ENCODE measurements at places on chromosomes 16 and 17.
A peak's percentile ranks its signal among the peaks of the same experiment; 100 is the strongest.

DNA sequence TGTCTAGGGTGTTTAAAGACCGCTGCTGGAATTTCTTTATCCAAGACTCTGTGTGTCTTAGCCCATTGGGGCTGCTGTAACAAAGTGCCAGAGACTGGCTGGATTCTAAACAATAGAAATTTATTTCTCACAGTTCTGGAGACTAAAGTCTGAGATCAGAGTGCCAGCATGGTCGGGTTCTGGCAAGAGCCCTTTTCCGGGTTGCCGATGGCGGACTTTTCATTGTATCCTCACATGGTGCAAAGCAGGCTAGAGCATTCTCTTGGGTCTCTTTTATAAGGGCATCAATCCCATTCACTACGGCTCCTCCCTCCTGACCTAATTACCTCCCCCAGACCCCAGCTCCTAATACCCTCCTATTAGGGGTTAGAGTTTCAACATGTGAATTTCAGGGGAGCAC is 9.5 kb downstream of the NLRC5 start:
- no peak for DNase-seq

- no peak for DNase-seq
Observed at GRCh38 chr16:82345318-82345717, 175.3 kb upstream of the MPHOSPH6 start.

- no peak for DNase-seq
Observed at GRCh38 chr16:56874800-56875199, 9.8 kb downstream of the SLC12A3 start.

DNA sequence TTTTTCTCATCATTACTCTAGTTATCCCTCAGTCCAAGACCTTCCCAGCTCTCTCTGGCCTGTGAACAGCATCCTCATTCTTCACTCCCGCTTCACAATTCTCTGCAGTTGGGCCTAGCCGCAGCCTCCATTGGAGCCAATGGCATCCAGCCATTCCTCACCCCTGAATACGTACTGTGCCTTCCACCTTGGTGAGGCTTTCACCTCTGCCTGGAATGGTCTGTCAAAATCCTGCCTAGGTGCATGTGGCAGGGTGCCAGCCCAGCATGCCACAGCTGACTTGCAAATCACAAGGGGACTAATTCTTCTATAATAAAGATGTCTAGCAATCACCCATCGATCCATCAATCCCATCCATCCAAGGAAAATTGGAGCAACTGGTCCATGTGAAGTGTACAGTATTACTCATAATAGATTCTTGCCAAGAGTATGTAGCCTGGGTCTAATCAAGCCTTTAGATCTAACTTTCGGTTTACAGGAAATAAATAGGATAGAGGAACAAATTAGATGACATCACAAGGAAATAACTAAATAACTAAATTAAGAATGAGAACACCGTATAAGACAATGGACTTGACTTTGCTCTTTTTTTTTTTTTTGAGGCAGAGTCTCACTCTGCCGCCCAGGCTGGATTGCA is 5.1 kb upstream of the CX3CL1 start:
- DNase-seq = no peak

GRCh38 chr16:53131363-53132071 is 76.7 kb downstream of the CHD9 start:
- peak; percentile 32 for DNase-seq

- no peak for DNase-seq
Observed at GRCh38 chr17:75440738-75441448, 15.5 kb upstream of the TMEM94 start.

DNA sequence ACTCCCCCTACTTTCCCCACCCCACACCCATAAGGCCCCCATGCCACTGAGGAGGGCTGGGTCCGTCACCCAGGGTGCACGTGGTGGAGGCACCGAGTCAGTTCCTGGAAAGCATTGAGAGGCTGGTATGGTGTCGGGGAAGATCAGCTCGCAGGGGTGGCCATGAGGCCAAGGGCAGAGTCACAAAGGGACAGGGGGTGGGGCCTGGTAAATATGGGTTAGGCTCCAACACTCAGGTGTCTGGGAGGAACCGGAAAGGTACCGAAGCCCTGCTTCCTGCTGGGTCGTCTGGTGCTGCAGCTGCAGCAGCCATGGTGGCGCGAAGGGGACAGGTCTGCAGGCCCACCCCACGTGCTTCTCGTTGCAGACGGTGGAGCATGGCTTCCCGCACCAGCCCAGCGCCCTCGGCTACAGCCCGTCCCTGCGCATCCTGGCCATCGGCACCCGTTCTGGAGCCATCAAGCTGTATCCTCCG is 30.2 kb downstream of the LLGL2 start:
- no peak for DNase-seq

- DNase-seq = no peak
Observed at GRCh38 chr16:49618955-49619354, 237.0 kb downstream of the ZNF423 start.

- peak; percentile 62 for DNase-seq
Observed at GRCh38 chr16:1645914-1646525, 32.1 kb upstream of the JPT2 start.

DNA sequence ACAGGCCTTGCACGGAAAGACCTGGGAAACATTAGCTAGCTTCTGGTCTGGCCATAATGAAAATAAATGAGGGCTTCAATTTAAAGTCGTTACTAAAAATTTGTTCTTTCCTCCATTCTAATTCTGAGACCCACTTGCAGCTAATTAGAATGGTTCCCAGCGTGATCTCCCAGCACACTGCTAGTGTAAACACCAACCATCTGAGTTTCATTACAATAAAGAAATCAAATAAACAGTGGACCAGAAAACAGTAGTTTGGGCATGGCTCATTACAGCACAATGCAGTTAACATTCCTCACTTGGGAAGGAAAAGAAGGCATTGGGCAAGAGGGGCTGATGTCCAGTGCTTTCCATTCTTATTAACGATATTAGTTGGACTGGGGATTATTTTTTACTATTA is 410.9 kb upstream of the SOX9 start:
- no peak for DNase-seq

GRCh38 chr16:12211870-12212690 is 235.5 kb downstream of the SNX29 start:
- DNase-seq = no peak

GRCh38 chr17:61307905-61308886 is 91.4 kb upstream of the TBX2 start:
- no peak for DNase-seq

DNA sequence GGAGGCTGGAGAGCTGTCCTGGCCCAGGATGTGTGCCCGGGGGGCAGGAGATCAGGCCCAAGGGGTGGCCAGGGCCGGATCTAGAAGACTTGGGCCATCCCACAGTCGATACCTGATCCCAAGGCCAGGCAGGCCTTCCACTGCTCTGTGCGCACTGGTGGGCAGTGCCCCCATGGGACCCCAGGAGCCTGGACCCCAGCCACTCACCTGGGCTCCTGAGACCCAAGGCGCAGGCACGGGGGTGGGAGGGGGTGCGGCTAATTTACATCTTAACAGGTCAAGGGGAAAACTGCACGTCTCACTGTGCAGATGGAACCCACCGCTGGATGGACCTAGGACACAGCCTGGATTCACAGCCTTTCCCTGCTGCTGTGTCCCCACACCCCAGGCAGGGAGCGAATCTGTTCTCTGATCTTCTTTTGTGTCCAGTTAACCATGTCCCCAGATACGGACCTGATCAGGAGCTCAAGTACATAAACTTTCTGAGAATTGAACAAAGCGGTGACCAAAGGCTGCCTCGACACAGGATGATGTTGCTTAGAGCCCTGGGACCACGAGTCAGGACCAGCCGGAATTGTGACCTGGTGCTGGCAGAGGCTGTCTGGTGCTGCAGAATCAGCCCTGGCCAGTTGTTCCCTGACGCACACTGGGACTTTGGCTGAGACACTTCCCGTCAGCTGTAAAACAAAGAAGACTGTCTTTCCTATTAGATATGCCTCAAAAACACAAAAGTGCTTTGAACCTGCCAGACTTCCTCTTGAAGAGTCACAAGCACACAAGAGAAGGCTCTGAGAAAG is 60.6 kb downstream of the TNFRSF13B start:
- peak; percentile 6 for DNase-seq

- no peak for DNase-seq
Observed at GRCh38 chr16:12250578-12250977, 274.0 kb downstream of the SNX29 start.

- DNase-seq = no peak
Observed at GRCh38 chr17:65559461-65559803, 2.0 kb downstream of the AXIN2 start.

- no peak for DNase-seq
Observed at GRCh38 chr17:9371019-9371418, 204.6 kb downstream of the STX8 start.

DNA sequence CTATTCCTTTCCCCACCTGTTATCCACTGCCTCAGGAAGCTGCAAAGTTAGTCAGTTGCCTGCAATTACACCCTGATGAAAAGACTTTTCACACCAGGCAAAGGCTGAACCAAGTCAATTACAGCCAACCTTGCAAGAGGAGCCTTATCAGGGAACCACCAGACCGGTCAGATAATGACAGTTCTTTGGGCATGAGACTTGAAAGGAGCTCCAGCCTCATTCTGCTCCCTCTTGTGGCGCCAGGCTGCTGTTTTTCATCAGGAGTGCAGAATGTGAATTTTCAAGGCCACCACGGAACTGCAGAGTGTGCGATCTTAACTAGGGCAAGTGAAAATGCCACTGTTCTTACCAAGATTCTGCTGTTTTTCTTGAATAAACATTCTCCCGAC is 22.5 kb downstream of the DNAI2 start:
- DNase-seq = peak; percentile 60

DNA sequence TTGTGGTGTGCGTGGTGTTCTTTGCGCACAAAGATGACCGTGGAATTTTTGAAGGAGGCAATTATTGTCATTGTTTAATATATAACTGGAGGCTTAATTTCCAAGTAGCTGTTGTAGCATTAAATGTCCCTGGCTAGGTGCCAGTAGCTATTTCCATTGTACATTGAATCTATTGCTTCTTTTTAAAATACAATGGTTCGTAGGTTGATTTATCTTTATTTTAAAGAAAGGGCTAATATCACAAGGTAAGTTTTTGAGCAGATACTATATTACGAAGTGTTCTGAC is 127.1 kb downstream of the RPTOR start:
- no peak for DNase-seq

DNA sequence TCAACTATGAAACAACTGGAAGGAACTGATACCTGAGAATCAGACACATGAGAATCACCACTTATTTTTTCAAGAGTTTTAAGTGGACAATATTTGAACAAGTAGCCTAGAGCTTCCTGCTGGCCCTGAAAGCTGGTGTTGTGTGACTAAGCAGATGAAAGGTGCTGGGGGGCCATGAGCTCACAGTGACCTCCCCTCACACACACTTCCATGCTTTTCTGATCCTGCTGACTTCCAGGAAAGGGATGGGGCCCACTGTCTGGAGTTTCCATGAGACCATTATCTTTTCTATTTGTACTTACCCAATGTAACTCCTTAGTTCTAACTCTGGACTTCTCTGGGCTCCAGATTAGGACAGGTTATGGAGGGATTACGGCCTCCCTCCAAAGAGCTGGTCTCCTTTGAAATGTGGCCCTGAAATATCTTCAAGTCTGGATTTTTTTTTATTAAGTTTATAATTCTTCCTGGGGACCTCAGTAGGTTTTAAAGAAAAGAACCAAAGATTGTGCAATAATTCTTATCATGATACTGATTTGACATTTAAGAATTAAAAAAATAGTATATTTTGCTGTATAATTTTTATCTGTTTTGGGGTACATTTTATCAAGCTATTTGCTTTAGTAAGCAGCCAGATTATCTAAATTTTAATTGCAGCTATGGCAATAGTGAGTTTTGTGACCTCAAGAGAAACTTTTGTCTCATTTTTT is 4.9 kb downstream of the CAPNS2 start:
- DNase-seq = no peak

- DNase-seq = no peak
Observed at GRCh38 chr17:72974605-72975232, 117.8 kb downstream of the SLC39A11 start.

DNA sequence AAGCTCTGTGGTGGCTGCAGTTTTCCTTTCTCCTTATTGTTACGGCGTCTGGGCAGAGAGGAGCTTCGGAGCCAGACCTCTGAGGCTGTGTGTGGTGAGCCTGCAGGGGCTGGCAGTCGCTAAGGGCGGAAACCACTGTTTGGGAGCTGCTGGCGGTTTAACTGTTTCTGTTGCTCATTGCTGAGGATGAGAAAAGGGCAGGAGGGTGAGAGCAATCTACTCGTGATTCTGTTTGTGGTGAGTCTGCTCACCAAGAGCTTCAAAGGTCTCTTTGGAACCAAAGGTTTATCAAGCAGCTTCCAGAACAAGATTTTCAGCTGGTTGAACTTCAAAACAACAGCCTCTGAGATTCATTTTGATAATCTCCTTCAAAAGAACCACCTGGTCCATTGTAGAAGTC is 143.9 kb downstream of the ANKFN1 start:
- no peak for DNase-seq

DNA sequence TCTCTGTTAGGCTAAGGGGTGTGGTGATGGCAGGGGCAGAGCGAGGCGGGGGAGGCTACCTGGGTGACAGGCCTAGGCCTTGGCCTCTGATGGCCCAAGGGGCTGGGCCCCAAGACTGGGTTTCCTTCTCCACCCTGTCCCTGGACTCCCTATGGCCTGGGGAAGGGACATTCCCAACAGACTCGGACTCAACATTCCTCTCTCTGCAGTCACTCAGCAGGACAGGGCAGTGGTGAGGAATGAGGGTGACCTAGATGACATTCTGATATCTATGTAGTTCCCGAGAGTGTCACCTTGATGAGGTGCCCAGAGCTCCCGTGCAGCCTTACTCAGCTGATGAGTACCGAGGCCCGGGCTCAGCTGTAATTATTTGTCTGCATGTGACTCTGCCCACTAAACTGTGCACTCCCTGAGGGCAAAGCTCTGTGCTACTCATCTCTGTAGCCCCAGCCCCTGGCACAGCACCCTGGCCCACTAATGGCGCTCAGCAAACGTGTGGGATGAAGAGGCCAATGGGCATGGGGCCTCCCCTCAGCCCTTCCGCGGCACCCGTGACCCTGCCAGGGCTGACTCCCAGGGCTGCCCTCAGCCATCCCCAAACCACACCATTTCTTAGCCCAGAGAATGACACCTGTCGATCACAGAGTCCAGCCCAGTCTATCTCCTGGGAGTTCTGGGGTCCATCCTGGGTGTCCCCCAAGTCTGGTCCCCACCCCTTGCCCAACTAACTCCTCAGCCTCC is 2.2 kb downstream of the PLCD3 start:
- no peak for DNase-seq

DNA sequence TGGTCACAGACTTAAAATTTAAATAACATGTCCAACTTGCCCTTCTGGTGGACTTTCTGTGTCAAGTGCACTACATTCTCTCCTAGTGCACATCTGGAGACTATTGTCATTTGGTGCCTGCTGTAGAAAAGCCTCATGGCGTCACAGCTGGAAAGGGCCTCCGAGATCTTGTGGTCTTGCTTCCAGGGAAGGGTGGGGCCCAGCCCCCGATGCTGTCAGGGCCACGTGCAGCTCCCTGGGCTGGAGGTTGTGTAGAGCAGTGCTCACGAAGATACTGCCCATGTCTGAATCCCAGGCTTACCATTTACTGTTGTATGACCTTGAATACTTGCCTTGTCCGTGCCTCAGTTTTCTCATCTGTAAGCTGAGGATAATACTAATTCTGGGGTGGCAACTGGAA is 6.8 kb upstream of the MPRIP start:
- DNase-seq = no peak

All from CD4-positive, alpha-beta T cell treated with Interleukin-2 at 100 ng/mL for 4 hours (primary cell).